ENCODE measurements at places on chromosomes 3 and 15.

DNA sequence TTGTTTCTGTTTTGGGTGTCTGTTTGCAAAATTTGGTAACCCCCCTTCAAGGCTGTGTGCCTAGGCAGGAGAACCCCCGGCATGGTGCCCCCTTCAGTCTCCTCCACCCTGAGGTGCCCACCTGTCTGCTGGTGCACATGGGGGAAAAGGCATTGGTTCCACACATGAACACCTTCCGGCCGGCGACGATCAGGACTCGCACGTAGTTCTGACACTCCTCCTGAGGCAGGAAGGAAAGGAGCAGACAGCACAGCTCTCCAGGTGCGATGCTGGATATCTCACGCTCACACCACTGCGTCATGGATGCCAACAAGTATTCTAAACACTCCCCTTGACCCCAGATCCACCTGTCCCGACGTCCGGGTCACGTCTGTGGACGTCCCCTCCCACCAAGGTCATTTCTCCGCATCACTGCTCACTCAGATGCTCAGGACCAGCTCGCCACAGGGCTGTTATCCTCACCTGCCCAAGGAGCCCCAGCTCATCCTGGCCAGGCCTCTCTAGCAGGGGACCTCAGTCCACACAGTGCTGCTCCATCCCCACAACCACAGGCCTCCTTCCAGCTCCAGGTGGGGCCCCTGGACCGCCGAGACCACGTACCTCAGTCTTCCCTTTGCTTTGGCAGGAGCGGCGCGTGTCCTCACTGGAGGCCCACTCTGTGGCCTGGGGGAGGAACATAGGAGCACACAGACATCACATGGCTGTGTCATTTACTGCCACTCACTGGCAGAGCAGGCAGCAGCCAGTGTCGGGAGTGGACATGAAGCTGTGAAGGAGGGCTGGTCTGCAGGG, 99.0 kb downstream of the SEMA5B start:
- DNase-seq, result no peak

DNA sequence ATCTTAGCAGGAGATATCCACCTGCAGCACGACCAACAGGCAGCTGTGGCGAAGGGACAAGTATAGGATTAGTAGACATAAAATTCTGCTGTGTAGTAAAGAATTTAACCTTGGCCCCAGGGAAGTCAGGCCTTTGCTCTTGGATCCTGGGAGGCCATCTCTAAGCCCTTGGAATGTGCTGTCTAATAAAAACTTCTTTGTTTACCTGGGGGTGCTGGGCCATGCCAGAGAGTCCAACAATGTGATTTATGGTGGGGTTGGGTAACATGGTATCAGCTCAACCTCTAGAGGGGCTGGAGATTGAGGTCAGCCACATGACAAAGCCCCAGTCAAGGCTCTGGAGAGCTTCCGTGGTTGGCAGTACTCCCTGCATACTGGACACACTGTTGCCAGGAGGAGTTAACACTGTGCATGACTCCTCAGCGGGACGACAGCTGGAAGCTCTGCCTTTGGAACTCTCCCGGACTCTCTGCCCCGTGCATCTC, 52.4 kb downstream of the HEG1 start:
- no peak for DNase-seq

DNA sequence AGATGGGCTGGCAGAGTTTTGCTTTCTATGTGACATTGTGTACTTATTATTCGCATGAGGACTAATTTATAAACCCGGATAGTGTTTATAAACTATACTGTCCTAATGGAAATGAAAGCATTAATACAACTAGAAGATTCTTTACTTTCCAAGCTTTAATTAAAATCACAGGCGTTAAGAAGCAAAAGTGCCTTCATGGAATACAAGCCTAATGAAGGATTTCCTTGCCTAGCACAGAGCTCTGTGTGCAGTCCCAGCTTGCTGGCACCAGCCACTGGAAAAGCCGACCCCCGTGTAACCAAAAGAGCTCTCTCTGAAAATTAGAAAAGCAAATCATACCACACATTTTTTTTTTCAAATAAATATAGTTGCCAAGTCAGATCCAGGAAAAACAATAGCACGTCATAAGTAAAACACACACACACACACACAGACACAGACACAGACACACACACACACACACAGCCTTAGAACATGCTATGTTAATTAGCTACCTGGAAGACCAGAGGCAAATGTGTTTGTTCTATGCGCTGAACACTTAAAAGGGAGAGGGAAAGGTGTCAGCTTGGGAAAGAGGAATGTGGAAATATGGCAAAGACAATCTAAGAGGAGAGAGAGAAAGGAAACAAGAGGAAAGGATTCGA, 1084.2 kb downstream of the TUSC7 start:
- DNase-seq, result no peak

DNA sequence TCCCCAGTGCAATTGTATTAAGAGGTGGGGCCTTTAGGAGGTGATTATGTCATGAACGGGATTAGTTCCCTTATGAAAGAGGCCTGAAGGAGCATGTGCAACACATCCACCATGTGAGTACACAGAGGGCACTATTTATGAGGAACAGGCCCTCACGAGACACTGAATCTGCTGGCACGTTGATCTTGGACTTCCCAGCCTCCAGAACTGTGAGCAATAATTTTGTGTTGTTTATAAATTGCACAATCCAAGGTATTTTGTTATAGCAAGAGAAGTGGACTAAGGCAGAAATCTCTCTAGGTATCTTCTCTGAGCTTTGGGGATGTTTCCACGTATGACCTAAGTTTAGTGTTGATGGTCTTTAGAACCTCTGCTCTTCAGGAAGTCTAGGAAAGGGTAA, 149.3 kb upstream of the CBLB start:
- no peak for DNase-seq

- peak; percentile 61 for DNase-seq
Observed at GRCh38 chr3:104596551-104596950, 770.2 kb upstream of the ALCAM start.

DNA sequence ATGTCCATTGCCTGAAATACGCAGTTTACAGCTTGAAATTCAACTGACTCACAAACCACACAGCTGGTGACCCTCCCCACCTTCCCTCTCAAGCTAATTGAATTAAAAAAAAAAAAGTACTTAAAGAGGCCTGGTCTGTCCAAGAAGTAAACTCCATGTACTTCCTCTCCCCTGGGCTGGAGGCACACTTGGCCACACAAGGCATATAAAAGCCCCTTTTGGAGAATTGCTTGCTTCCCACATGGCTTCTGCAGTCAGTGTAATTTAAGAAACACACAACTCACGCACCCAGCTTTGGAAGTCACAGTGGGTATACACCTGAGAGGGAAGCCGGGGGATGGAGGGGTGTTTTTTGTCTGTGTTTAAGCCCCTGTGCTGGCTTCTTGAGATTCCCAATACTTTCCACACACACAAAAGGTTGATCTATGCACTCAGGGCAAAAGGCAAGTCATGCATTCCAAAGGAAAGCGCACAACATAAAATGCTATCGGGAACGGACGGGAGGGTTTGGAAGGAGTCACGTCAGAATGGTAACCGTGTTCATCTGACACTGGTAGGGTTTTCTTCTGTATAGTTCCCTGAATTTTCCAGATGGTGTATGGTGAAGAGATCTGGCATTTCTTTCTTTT, 106.6 kb upstream of the ALDH1A3 start:
- no peak for DNase-seq

DNA sequence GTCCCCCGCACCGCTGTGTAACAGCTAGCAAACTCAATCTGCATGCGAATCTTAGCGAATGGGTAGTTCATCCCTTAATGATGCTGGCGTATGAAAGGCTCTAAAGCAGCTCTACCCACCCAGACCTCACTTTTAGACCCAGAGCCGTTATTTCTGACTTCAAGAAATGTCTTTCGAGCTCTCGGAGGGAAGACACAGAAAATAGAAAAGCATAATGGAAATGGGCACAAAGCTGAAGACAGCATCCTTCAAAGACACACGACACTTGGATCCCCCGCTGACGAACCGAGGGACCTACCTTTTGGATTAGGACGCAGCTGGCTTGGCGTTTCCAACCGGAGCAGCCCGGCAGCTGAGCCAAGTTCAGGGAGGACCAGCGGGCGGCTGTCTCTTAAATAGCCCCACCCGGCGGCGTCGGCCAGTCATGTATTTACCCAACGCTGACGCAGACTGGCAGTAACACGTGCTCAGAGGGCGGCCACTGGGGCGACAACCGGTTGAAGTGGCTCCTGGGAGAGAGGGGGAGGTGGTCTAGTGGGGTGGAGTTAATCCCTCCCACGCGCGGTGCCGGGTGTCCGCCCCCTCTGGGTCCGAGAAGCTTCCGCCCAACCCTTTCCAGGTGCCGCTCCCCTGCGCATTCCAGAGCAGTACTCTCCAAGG, 1.5 kb downstream of the CCK start:
- no peak for DNase-seq

DNA sequence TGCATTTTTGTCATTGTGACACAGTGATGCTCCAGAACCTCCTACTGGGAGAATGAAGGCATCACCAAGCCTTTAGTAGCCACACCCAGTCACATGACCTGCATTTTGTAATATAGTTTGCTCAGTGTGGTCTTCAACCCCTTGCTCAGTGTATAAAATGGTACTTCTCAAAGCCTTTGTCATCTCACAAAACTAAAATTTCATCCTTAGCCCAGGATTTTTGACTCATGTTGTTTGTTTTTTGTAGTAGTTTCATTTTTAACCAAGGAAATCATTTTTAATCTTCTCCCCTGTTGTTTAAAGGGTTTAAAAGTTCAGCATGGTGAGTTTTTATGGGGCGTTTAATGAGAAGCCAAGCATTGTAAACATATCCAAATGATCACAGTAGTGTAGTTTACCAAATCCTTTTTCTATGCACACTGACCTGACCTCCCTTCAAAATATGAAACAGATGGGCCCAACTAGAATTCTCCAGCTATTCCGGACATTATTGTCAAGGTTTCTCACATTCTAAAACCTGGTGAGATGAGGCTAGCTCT, 123.5 kb upstream of the IL12A start:
- DNase-seq, result no peak

DNA sequence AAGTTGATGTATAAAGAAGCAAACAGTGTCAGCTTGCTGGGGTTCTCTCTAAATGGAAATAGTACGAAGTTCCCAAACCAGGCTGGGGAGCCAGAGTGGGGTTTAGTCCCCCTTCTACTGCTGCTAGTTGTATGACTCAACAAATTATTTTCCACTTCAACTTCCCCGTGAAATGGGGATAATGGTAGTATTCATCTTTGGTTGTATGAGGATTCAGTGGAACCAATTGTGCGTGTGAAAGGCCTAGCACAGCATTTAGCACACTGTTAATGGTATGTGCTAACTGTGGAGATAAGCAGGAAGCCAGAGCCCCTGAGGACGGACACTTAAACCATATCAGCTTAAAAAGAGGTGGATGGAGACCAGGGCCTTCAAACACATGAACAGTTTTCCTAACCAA, 4.2 kb downstream of the SORD start:
- DNase-seq, result no peak

DNA sequence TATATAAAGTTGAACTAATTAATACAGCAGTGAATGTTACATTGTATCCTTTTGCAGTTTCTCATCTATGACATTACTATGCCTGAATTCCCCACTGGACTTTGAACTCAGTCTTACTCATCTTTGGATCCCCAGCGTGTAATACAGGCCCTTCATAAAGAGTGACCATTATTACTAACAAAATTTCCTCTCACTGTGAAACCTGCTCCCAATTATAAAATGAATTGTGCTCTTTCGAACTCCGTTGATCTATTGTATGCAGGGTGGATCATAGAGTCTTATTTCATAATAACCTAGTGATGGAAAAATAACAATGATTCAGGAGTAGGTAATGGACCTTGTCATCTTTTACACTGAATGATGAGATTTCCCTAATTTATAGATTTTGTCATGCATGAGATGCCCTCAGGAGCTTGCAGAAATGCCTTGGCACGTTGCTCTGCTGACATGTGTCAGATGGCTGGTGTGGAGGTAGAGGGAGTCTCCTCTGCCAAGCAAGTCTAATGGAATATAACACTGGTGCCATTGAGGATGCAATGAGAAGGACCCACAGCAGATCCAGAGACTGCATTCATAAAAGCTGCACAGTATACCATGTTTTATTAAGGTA, 25.5 kb downstream of the B3GNT5 start:
- DNase-seq, result no peak

GRCh38 chr3:37667335-37667734, 194.3 kb upstream of the CTDSPL start:
- no peak for DNase-seq

DNA sequence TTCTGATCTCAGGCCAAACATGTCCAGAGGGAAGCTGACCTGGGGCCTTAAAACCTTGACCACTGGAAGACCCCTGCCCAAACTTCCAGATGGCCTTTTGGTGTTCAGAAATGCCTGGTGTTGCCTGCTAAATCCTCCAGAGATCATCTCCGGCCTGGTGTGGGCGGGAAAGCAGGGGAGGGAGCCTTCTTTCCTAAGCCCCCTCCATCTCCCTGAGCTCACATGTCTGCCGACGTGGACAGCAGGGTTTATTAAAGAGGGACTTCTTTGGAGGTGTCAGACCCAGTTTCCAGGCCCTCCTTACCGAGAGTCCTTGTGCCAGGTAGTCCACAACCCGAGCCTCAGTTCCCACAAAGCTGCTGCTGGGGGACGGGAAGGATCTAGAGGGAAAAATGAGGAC, 55.9 kb upstream of the SLC6A1 start:
- no peak for DNase-seq

DNA sequence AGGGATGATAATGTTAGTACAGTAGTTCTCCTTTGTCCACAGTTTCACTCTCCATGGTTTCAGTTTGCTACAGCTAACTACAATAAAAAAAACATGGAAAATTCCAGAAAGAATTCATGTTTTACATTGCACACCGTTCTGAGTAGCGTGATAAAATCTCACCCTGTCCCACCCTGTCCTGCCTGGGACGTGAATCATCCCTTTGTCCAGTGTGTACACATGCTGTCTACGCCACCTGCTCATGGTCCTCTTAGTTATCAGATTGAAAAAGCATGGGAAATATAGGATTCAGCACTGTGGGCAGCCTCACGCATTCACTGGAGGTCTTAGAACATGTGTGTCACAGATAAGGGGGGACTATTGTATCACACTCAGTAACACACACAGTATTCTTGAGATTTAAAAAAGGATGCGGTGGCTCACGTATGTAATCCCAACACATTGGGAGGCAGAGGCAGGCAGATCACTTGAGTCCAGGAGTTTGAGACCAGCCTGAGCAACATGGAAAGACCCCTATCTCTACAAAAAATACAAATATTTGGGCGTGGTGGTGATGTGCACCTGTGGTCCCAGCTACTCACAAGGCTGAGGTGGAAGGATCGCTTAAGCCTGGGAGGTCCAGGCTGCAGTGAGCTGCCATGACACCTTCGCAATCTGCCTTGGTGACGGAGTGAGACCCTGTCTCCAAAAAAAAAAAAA, 8.7 kb upstream of the FLNB start:
- no peak for DNase-seq

DNA sequence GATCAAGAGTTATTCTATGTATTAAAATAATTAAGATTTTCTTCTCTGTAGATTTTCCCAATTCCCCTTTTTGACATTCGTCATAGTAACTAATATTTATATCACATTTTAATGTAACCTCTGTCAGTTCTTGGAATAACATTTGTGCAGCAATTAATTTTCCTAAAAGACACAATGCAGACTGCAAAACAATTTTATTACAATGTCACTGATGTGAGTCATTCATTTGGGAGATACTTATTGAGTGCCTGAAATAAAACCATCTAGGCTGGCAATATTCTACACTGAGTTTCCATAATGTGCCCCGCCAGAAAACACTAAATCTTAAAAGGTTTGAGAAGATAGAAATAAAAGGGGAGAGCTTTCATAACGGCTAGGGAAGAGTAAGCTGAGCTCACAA, 6.7 kb upstream of the USP13 start:
- no peak for DNase-seq

All from NCI-H2171 (cell line).